Fibroblast of skin of right quadriceps (primary cell): ENCODE measurements at places on chromosomes 1 and 21.
A peak's percentile ranks its signal among the peaks of the same experiment; 100 is the strongest.

GRCh38 chr1:205598841-205599668 lies 32.8 kb downstream of the ELK4 start:
- DNase-seq, result peak; percentile 83

DNA sequence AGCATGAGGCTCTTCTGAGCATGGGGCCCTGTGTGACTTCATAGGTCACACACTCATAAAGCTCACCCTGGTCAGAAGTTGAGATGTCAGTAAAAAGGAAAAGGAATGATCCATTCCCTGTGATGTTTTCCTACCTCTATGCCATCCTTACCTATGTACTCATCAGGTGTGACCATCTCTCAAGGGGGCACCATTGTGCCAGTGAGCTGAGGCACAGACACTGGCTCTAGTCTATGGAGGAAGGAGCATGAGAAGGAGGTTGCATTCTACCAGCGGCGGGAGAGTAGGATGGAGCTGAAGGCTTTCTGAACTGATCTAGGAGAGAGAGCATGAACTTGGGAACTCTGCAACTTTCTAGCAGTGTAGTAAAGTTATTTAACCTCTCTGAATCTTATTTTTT lies 65.8 kb upstream of the RGL1 start:
- no peak for DNase-seq

GRCh38 chr1:247204177-247204647 lies 32.4 kb upstream of the ZNF124 start:
- no peak for DNase-seq

GRCh38 chr1:42957880-42958487 lies 684 bp downstream of the SLC2A1 start:
- peak; percentile 74 for DNase-seq

GRCh38 chr1:228275179-228275429 lies 67.3 kb downstream of the OBSCN start:
- DNase-seq, result no peak

- no peak for DNase-seq
These were observed 14.7 kb downstream of the PTTG1IP start for GRCh38 chr21:44858791-44859190.

DNA sequence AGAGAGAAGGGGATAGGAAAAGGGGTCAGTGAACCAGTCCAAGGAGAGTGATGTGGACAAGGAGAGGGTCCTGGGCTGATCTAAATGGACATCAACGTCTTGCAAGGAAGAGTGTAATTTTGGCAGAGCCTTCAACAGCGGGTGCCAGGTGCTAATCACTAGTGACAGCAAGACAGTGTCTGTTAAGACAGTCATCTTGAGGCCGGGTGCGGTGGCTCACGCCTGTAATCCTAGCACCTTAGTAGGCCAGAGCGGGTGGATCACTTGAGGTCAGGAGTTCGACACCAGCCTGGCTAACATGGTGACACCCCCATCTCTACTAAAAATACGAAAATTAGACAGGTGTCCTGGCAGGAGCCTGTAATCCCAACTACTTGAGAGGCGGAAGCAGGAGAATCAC lies 12.2 kb upstream of the PADI6 start:
- DNase-seq, result no peak

GRCh38 chr1:79353224-79353623 lies 346.7 kb upstream of the ADGRL4 start:
- peak; percentile 62 for DNase-seq

- DNase-seq, result peak; percentile 33
These were observed 46.4 kb downstream of the VPS13D start for GRCh38 chr1:12276225-12276624.

DNA sequence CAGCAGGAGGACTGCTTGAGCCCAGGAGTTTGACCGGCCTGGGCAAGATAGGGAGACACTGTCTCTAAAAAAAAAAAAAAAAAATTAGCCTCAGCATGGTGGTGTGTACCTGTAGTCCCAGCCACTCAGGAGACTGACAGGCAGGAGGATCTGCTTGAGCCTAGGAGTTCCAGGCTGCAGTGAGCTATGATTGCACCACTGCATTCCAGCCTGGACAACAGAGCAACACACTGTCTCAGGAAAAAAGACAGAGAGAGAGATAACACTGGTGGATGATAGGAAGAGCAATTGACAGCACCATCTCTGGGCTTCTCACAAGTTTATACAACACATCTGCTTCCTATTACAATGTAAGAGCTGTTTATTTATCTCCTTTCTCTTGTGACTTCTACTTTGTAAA lies 2.4 kb upstream of the RNU11 start:
- DNase-seq, result peak; percentile 41

DNA sequence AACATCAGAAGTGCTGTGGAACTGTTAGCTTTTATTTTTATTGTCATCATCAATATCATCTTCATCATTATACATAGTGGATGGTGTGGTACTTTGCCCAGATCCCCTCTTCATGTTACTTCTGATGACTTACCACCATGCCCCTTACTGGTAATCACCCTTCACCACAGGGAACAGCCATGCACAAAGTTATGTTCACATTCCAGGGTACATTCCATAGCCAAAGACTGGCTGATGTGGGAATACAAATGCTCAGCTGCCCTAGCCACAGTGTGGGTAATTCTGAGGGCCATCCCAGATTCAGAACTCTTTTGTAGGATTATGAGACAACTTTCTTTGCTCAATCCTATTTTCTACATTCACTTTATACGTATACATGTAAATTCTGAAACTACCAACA lies 691.3 kb upstream of the CXADR start:
- peak; percentile 8 for DNase-seq

DNA sequence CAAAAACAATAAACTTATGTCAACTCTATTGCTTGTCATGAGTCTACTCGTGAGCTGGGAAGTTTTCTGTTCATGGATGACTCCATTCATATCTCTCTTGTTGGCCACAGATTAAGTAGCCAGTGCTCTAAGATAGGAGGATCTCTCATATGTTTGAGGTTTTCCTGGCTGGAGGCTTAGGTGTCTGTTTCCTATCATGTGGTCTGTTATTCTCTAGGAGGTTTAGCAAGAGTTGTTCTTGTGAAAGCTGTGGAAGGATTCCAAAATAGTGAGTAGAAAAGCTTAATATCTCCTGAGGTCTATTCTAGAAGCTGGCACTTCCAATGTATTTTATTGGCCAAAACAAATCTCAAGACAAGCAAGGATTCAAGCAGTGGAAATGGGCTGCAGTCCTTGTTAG lies 5.8 kb upstream of the KRTAP20-2 start:
- no peak for DNase-seq

- DNase-seq, result peak; percentile 55
These were observed 25.8 kb downstream of the PTPN14 start for GRCh38 chr1:214525535-214526019.

GRCh38 chr1:39971138-39971537 lies 16.2 kb downstream of the MFSD2A start:
- DNase-seq, result no peak

- DNase-seq, result no peak
These were observed 8.9 kb upstream of the CD46 start for GRCh38 chr1:207742850-207743555.

GRCh38 chr1:21652937-21653743 lies 16.0 kb downstream of the RAP1GAP start:
- no peak for DNase-seq

- peak; percentile 41 for DNase-seq
These were observed 298.9 kb downstream of the KCNT2 start for GRCh38 chr1:196309386-196309785.

- no peak for DNase-seq
These were observed 711.4 kb downstream of the MATN1 start for GRCh38 chr1:30011970-30012369.

DNA sequence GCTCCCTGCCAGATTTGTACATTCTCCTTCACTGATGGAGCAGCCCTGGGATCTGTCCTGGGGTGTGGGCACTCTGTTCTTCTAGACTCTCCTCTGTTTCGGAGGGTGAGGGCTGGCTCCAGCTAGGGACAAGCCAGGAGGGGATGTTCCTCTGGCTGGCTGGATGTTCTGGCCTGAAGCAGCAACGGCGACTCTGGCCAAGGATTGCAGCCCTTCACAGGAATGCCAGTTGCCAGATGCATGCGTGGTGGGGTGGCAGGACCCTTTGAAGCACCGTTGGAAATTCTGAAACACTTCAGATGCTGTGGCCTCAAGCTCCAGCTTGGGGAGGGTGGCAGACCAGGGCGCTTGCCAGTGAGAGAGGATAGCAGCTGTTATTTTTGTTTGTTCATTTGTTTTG lies 210.9 kb downstream of the TRABD2B start:
- DNase-seq, result no peak

DNA sequence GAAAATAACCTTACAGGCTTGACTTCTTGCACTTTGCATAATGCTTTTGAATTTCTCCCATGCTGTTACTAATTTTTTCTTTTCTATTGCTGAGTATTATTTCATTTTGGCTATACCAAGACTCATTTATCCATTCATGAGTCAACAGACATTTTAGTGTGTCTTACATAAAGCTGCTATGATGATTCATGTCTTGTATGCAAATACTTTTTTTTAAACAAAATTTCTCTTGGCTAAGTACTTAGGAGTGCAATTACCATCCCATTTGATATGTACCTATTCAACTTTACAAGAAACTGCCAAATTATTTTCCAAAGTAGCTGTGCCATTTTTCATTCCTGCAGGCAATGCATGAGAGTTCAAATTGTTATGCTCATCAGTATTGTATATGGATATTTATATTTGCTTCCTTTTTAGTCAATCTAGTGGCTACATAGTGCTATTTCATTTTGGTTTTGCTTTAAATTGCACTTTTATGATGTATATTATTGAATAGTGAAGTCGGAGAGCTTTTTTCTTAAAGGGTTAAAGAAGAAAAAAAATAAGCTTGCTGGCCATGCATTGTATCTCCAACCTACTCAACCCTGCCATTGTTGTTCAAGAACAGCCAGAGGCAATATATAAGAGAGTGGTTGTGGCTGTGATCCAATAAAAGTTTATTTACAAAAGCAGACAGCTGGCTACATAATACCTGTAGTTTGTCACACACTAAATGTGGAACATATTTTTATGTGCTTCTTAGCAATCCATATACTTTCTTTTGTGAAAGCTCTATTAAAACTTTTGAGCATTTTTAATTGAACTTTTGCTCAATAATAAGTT lies 862.8 kb downstream of the KCNT2 start:
- DNase-seq, result no peak

DNA sequence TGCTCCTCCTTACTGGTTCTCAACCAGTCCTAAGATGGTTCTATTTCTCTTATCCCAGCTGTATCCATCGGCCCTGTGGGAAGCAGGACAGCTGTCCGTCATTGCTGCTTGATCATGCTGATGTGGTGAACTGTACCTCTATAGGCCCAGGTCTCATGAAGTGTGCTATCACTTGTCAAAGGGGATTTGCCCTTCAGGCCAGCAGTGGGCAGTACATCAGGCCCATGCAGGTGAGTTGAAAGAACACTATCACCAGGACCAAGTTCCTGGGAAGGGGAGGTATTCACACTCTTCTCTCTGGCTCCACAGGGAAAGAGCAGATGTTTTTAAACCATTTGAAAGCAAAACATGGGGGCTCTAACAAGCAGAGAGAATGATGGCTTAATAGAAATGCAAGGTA lies 302.6 kb downstream of the PAPPA2 start:
- no peak for DNase-seq

DNA sequence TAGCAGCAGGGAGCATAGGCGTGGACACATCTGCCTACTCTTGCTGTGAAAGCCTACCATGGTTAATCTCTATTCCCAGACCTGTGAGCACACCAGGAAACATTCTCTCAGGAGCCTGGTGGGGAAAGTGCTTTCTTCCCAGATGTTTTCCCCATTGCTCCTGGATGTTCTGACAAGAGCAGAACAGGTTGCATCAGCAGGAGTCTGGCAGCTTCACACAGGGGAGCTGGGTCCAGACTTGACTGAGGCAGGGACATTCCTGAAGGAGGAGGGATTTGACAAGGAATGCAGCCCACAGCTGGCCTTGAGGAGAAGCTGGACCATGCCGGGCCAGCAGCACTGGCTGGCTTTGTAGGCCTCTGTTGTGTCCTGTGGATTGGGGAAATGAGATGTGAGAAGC lies 21.0 kb upstream of the ARTN start:
- DNase-seq, result peak; percentile 74

DNA sequence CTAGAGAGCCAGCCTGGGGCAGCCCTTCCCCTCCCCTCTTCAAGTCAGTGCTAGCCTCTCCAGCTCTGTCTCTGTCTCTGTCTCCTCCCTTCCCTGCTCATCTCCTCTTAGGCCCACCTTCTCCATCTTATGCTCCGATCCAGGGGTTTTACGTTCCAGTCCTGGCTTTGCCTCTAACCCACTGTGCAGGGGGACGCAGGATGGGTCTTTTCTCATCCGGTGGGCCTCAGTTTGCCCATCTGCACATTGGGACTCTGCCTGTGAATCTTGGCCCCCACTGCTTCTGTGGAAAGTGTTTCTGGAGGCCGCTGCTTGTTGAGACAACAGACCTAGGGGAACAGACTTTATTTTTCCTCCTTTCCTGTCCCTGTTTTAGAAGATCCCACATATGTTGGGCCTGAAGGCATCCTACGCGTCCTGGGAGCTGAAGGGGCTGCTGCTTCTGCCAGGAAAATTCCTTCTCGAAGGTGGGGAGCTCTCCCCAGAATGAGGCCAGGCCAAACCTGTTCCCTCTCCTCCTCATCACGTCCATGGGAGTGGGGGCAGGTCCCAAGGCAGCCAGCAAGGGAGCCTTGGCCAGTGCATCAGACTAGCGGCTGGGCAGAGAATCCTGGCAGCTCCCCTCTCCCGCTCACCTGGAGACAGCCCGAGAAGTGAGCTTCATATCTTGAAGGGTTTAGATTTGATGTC lies 99.5 kb upstream of the CSF3R start:
- no peak for DNase-seq

- DNase-seq, result no peak
These were observed 89.2 kb downstream of the SLC35F3 start for GRCh38 chr1:233993651-233994050.

DNA sequence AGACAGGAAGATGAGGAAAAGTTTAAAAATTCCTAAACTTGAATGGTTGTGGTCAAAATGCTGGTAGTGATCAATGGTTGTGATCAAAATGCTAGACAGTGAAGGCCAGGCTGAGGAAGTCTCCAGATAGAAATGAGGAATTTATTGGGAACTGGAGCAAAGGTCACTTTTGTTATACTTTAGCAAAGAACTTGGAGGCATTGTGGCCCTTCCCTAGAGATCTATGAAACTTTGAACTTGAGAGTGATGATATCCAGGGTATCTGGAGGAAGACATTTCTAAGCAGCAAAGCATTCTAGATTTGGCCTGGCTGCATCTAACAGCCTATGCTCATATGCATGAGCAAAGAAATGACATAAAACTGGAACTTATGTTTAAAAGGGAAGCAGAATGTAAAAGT lies 35.5 kb upstream of the RABGAP1L start:
- no peak for DNase-seq

DNA sequence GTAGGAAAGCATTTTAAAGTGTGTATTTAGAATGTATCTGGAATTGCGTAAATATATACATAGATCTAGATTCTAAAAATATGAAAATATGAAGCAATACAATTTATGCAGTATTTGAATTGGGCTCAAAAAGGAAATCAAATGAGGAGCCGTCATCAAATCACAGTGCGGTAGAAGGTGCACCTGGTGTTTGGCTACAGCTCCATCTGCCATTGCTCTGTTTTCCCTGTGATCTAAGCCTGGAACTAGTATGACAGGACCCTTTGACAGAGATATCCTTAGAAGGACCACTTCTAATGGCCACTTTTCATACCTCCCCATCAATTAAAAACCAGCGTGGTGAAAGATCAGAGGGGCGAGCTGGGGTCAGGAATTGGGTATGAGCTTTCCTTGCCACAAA lies 202.6 kb downstream of the NFIA start:
- DNase-seq, result no peak
